ENCODE measurements at places on chromosomes 2 and 18.
A peak's percentile ranks its signal among the peaks of the same experiment; 100 is the strongest.

DNA sequence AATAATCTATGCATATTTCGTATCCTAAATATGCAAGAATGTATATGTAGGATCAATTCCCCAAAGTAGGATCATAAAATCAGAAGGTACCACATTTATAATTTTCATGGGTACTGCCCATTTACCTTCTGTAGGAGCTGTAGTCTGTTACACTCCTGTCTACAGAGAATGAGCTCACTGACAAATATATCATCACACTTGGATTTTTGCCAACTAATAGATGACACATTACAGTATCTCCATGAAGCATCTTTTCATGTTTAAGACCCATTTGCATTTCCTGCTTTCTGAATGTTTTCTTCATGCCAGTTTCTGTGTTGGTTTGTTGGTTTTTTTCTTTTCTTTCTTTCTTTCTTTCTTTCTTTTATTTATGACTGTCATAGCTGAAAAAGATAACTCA, 70.9 kb upstream of the EML6 start:
- DNase-seq = peak; percentile 31

DNA sequence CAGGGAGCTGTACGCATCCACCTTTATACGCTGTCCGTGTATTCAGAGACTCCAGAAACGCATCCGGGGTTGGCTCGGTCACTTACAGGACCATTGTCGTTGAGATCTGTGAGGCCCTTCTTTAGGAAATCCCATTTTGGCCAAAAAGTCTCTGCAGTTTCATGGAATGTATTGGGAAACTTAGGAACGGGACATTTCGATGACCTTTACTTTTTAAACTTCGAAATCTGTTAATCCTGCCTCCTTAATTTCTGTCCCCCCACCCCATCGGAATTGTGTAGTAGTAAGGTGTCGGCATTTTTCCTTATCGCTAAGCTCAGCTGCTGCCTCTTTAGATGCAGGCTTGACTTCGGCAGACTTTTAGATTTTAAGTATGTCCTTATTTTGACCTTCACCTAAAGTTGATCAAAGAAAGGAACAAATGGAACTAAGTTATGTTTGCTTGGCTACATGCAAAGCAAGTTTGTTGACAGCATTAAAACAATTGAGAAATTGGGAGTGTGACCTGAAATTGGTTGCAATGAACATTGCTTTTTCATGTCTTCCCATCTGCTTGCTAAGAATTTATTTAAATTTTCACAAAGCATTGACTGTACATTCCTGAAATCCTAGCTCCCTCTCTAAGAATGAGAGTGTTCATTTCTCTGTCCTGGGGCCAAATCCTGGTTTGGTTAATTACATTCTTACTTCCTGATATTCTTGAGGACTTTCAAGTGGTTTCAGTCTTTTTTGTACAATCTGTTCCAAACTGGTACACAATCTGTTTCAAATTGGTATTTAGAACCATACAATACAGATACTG, 884 bp upstream of the RAPH1 start:
- peak; percentile 36 for DNase-seq

DNA sequence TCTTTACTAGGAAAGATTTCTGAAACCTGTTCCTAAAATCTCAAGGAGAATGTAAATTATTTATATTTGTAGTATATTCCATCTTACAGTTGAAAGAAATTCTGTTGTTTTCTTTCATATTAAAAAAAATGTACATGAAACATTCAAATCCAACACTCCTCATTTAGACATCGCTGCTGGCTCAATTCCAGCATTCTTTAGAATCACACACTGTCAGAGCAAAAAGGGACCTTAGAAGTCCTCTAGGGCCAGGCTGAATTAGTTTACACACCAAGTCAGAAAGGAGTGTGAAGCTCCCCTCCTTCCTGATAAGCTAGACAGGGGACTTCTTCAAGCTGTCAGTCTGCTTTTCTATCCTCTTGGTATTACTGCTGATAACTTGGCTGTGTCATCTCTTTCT, 158.6 kb upstream of the LTBP1 start:
- DNase-seq = peak; percentile 45

DNA sequence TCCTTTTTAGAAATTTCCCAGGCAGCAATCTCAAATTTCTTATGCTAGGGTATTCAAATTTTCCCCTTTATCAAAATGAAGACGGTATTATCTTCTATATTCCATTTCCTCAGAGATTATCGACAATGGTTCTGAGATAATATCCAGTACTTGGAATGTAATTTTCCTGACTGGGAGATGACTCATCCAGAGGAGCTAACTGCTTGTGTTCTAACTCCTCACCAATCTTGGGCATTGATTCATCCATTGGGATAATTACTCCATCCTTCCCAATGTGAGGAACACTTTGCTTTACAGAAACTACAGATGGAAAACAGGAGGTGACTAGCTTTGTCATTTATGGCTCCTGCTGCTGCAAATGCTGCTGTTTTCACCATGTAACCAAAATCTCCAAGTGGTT, 239.4 kb upstream of the LYPD1 start:
- DNase-seq = peak; percentile 26

- DNase-seq = no peak
These were observed 83.1 kb downstream of the EPAS1 start for GRCh38 chr2:46380038-46380940.

GRCh38 chr2:24824966-24825882, 32.0 kb downstream of the CENPO start:
- no peak for DNase-seq

DNA sequence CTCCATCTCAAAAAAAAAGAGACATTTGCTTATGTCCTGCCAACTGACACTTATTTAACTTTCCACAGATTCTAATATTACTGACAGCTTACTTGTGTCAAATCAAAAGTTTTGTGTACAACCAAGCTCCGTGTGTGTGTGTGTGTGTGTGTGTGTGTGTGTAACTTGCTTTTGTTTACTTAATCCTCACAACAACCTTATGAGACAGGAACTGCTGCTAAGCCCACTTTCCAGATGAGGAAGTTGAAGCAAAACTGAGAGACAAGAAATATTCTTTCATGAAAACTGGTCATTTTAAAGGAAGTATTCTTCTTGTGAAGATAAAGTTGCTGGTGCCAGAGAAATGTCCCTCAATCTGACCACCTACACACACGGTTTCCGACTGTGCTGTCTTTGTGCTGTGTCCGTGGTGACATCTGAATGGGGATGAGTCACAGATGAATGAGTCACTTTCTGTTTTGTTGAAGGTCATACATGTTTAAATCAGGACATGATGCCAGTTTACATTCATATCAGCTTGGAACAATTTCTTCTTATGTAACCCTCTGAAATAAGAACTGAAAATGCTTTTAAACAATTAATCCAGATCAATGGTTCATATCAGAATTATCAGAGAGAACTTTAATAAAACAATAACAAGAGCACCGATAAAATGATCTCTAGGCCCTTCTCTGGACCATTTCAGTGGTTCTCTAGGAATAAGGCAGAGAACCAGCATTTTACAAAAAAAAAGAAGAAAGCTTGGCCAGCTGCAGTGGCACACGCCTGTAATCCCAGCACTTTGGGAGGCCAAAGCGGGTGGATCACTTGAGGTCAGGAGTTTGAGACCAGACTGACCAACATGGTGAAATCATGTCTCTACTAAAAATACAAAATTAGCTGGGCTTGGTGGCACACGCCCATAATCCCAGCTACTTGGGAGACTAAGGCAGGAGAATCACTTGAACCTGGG, 95.5 kb downstream of the THNSL2 start:
- peak; percentile 22 for DNase-seq

GRCh38 chr2:142883526-142883925, 6.1 kb downstream of the KYNU start:
- DNase-seq = no peak

DNA sequence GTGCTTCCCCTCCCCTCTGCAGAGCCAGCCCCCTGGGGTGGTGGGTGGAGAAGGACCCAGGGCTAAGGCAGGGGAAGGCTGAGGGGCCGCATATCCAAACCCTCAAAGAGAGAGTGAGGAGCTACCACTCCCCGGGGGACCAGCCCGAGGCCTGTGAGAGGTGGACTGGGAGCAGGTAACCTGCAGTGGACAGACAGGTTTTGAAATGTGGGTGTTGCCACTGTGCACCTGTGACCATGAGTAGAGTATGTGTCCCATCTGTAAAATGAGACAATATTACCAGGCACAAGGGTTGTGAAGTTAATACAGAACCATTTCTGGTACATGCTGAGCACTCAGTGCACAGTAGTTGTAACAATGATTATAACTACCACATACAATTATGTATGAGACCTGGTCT, 51.2 kb upstream of the POMC start:
- DNase-seq = no peak

DNA sequence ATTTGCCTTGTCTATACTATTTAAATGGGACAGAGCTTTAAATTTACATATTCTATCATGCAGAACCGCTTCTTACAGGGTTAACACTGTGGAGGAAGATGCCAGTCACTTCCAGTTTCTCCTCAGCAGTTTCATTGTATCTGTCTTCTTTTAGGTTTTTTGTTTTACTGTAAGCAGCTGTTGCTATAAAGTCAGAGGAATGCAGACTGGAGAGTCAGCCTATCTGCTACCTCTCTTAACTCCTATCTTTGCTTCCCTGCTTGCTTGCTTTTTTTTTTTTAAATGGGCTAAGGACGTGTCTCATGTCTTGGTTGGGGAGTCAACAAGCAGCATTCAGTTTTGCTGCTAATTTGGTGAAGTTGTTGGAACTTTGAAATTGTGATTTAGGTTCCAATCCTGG, 8.9 kb downstream of the EPC2 start:
- DNase-seq = no peak

DNA sequence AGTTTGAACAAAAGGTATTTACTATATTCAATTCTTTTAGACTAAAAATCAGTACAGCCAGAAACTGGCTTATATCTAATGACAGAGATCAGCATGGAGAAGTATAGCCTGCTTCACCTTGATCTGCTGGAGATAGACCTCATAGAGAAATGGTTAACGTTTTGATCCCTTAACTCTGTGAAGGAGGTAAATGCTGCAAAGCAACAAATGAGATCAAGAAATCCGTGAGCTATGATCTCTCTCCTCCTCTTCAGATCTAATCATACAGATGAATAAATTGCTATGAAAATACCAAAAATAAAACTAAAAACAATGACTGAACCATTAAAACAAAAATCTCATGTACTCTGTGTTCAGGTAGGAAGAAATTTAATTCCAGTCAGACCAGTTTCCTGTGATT, 42.8 kb downstream of the KLHL14 start:
- no peak for DNase-seq

DNA sequence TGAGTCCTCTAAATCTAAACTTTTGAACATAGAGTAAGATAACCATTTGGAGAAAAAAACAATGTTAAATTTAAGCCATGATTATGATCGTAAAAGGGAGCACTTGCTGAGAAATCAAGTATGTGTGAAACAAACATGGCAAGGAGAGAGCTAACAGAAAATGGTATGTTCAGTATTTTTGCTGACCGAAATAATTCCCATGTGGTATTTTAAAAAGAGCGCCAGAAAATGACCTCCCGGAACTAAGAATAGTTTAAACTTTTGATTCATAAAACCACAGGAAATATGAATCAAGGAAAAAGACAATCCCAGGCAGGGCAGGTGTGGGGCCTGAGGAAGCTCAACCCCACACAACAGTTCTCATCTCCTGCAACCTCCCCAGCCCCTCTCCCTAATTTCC, 74.2 kb downstream of the DOCK10 start:
- DNase-seq = peak; percentile 34
